Central memory CD4-positive, alpha-beta T cell (primary cell): ENCODE measurements at places on chromosomes 11 and 22.
A peak's percentile ranks its signal among the peaks of the same experiment; 100 is the strongest.

DNA sequence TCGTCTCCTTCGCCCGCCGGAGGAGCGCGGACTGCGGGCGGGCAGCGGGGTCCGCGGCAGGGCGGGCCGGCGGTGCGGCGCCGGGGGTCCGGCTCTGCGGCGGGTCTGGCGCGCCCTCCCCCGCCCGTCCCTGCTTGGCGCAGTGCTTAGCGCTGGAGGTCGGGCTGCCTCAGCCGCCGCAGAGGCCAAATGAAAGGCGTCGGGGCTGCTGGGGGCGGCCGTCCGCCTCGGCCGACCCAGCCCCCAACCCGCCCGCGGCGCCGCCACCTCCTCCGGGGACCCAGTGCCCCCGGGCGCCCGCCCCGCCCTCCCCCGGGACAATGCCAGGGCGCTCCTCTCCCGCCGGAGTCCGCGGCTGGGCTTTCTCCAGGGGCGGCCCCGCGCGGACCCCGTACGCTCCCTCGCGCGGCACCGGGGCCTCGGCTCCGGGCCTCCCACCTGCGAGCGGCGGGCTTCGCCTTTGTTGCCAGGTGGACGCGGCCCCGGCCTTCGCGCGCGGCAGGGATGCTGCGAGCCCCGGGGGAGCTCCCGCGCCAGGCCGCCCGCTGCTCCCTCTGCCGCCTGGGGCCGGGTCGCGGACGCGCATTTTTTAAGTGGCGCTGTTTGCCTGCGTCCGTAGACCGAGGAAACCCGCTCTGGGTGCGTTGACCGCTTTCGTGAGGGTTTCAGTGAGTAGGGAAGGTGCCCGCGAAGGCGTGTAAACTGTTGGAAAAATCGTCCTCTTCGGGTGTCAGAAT, 583 bp downstream of the APLP2 start:
- DNase-seq: peak; percentile 47

- DNase-seq: no peak
These were observed 32.7 kb downstream of the ZNF143 start for GRCh38 chr11:9493492-9493891.

DNA sequence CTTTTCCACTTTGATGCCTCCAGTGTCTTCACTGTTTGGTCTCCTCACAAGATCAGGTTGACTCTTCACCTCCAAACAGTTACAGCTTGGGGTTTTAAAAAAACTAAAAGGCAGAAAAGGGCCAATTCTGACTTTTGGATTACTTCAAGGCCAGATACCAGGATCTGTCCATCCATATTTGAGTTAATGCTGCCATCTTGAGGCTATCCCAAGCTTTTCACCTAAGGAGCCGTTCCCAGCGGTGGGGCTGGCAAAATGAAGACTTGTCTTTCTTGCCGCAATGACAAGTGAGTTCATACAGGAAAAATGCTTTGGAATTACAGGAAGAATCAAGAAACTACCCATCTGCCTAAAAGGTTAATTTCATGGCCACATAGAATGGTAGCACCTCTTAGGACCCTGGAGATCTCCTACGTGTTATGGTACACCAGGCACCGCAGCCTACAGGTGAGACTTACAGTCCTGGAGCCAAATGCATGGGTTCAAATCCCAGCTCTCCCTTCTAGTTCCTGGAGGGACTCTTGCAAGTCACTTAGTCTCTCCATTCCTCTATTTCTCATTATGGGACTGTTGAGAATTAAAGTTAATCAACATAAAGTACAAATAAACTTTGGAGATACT, 6.0 kb upstream of the OR5B21 start:
- no peak for DNase-seq

DNA sequence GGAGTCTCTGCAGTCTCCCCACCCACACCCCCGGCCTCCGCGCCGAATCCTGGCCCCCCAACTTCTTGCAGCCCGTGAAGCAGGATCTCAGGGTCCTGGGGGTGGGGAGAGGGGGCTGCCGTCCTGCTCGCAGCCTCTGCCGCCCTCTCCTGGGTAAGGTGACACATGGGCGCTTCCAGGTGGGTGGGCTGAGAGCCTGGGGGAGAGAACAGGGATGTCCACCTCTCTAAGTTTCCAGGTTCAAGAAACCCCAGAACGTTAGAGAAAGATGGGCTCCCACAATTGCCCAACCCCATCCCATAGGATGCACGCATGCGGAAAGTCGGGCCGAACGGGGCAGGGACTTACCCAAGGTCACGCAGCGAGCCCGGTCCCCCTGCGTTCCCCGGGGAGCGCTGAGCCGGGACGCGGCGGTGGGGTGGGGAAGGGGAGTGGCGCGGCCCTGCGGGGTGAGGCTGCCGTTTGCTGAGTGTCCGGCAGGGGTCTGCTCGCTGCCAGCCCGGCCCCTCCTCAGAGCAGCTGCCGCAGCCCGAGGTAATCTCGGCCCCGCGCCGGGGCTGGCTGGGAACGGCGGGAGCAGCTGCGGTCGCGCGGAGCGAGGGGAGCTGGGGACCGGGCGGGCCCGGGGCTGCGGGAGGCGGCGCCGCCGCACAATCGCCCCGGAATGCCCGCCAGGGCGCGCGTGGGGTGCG, 705 bp upstream of the CAPN1 start:
- DNase-seq: peak; percentile 47

DNA sequence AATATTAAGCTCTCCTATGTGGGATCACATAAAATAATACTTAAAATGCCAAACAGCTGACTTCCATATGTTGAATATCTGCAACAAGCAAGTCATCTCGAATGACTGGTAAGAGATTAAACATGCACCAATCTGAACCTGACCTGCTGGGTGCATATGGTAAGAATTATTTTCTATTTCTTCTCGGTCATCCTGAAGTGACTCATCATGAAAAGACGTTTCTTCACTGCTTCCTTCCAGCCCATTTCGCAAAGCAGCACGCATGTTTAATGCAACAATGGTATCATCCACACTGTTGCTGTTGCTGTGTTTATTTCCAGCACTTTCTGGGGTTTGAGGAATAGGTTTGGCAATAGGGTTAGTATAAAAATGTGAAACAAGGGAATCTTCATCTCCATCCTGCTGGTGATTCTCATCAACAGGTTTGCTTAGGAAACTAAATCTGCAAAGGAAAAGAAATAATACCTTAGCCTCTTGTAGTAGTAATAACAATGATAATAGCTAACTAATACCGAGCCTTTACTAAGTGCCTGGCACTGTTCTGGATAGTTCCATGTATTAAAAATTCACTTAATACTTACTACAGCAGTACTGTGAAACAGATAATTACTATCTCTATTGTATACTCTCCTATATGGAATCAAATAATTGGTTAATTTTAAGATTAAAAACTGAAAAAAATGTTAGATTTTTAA, 52.0 kb upstream of the CHRNA10 start:
- no peak for DNase-seq

DNA sequence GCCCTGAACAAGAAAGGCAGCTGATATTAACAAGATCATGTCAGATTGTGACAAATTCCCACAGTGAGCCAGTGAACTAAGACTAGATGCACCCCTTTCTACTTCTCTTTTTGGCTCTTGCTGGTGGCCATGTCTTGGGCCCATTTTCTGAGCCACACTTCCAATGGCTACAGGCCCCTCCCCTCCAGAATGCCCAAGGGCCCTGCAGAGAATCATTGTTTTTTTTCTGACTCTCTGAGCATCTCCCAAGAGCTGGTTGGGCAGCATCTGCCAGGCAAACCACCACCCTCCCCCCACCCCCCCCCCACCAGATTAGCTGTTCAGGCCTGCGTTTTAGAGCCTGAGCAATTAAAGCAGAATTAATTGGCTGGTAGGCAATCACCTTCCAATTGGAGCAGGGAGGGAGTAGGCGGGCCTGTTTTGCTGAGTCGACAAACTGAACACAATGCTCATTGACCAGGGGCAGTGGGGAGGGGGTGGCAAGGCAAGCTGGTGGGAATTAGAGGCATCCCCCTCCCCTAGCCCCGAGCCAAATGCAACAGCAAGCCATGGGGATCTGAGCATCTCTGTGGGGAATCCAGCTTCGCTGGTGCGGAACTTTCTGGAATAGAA, 541.4 kb downstream of the MN1 start:
- no peak for DNase-seq
